ENCODE measurements at places on chromosomes 1 and 21. TPM values are rescaled to one million over a fixed set of nuclear protein-coding genes. Genes with fewer than 3 reads are reported as not detected.

- no peak overlapping the region for H3K4me3 ChIP-seq
- H3K4me1 ChIP-seq = no peaks in the 10 kb centered on the region
- no peaks in the 10 kb centered on the region for H3K36me3 ChIP-seq
- no peak for DNase-seq
- H3K27me3 ChIP-seq = no peaks in the 10 kb centered on the region
- no peak overlapping the region for H3K27ac ChIP-seq
These were observed 17.7 kb downstream of the CBR1 start for GRCh38 chr21:36087362-36088138.

GRCh38 chr1:3856923-3857790, at the start of the genes CEP104 and DFFB:
Gene CEP104 (minus strand): TSS chr1:3857211. CDS start chr1:3852407, 4,804 bp downstream.
Gene DFFB (plus strand): TSS chr1:3857476. CDS start chr1:3857604, 128 bp downstream.
- peak; percentile 96 for DNase-seq
- no peaks in the 10 kb centered on the region for H3K4me1 ChIP-seq
- H3K36me3 ChIP-seq = no peaks in the 10 kb centered on the region
- H3K27ac ChIP-seq = peak within 1 kb of the TSS; percentile 87

DNA sequence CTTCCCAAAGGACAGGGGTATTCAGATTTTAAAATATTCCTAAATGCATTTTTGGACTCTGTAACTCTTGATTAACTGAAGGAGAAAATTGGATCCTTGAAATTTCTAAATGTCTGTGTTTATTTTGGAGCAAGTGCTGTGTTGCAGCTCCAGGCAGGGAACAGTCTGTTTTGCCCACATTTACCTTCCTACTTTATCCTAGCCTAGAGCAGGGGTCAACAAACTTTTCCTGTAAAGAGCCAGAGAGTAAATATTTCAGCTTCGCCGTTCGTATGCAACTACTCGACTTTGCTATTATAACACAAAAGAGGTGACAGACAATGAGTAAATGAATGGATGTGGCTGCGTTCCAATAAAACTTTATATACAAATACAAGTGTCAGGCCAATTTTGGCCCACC, 402.2 kb downstream of the GPATCH2 start:
- H3K4me3 ChIP-seq = no peak overlapping the region
- no peak overlapping the region for H3K27ac ChIP-seq
- H3K36me3 ChIP-seq = no peaks in the 10 kb centered on the region
- no peak for DNase-seq

- no peaks in the 10 kb centered on the region for H3K4me1 ChIP-seq
- H3K4me3 ChIP-seq = no peak overlapping the region
- no peak overlapping the region for H3K27ac ChIP-seq
- H3K27me3 ChIP-seq = no peaks in the 10 kb centered on the region
These were observed 308.3 kb upstream of the AJAP1 start for GRCh38 chr1:4346131-4346530.

GRCh38 chr1:197515421-197515820, 247.4 kb downstream of the CRB1 start:
- no peak overlapping the region for H3K27ac ChIP-seq
- no peaks in the 10 kb centered on the region for H3K4me1 ChIP-seq
- no peak overlapping the region for H3K4me3 ChIP-seq
- DNase-seq = no peak
- no peaks in the 10 kb centered on the region for H3K36me3 ChIP-seq

FYB2 gene
- total RNA-seq = 2.9 TPM

CELA2B gene
- not detected for total RNA-seq

SELE gene
- total RNA-seq = not detected

PTGS2 gene
- 24.2 TPM for total RNA-seq

SPRR2E gene
- total RNA-seq = not detected

Data from Caco-2 (cell line).